ENCODE measurements at places on chromosomes 3 and 15. TPM values are rescaled to one million over a fixed set of nuclear protein-coding genes. Genes with fewer than 3 reads are reported as not detected.

Gene WNT5A
- 15.7 TPM for total RNA-seq

Gene TTC23
- 15.9 TPM for total RNA-seq

DNA sequence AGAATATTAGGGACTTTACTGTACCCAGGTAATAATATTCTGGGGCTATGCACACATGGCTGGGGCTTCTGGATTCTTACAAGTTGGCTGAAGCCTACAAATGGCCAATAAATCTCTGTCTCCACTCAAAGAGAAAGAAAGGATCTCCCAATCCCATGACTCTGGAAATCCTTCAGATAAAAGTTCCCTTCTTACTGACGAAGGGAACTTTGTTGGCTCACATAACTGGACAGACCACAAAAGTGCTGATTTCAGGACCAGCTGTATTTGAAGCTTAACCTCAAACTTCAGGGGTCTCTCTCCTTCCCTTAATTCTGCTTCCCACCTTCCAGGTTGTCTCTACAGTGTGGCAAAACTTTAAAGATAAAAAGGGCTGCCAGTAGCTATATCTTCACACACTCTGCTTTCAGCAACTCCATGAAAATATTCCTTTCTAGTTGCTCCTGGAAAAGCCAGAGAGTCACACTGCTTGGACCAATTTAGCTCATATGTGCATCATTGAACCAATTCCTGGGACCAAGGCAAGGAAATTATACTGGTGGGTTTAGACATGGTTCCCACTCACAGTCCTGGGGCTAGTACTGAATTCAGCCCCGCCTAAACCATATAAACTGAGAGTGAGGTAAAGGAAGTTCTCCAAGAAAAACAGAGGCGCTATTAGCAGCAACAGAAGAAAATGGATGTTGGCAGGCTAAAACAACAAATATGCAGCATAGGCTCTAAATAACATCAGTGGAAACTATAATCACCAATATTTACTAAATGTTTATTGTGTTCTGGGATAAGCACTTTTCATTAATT is 290.0 kb upstream of the GADL1 start:
- no peaks in the 10 kb centered on the region for H3K4me1 ChIP-seq
- H3K27me3 ChIP-seq, result no peaks in the 10 kb centered on the region
- H3K27ac ChIP-seq, result no peak overlapping the region
- no peaks in the 10 kb centered on the region for H3K36me3 ChIP-seq
- no peak for DNase-seq
- H3K4me3 ChIP-seq, result no peak overlapping the region

DNA sequence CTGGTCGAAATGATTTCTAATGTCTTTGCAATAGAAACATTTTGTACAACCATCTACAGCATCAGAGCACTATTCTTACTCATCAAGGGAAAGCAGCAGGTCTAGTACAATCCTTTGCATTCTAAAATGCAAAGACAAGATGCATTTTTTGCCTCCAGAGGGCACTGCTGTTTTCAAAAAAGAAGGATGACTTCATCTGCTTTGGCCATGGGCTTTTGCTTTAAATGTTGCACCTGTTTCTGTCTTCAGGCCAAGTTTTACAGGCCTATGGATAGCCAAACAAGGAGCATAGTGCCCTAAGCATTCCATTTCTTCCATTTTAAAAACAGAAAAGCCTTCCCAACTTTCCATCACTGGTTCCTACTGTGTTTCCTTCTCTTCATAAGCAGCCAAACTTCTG is 3.4 kb downstream of the PARP9 start:
- H3K27me3 ChIP-seq, result no peaks in the 10 kb centered on the region
- H3K27ac ChIP-seq, result no peak overlapping the region
- H3K36me3 ChIP-seq, result no peaks in the 10 kb centered on the region
- peak; percentile 77 for DNase-seq
- no peak overlapping the region for H3K4me3 ChIP-seq

DNA sequence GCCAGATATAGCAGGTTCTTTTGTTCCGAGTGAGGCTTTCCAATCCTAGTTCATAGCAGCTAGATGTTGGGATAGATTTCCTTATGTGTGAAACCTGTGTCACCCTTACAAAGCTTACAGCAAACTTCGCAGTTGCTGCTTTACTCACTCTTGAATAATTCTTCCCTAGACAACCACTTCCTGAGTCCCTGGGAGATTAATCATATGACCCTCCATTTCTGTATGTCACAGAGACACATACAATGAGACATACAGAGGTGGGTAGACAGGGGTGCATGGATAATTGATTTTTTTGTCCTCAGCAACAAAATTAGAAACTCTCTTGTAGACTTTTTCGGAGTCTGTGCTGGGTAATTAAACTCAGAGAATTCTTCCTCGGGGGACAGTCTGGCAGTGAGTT is 163.2 kb downstream of the NSUN3 start:
- H3K36me3 ChIP-seq, result no peaks in the 10 kb centered on the region
- DNase-seq, result peak; percentile 25
- no peak overlapping the region for H3K27ac ChIP-seq

DNA sequence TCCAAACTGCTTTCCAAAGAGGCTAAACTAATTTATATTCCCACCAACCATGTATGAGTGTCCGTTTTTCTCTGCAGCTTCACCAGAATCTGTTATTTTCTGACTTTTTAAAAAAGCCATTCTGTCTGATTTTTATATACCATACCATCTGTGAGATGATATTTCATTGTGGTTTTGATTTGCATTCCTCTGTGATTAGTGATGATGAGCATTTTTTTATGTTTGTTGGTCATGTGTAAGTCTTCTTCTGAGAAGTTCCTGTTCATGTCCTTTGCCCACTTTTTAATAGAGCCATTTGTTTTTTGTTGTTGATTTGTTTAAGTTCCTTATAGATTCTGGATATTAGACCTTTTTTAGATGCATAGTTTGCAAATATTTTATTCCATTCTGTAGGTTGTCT is 179.4 kb upstream of the ALCAM start:
- DNase-seq, result no peak
- no peak overlapping the region for H3K4me3 ChIP-seq
- no peak overlapping the region for H3K27ac ChIP-seq
- H3K36me3 ChIP-seq, result no peaks in the 10 kb centered on the region

DNA sequence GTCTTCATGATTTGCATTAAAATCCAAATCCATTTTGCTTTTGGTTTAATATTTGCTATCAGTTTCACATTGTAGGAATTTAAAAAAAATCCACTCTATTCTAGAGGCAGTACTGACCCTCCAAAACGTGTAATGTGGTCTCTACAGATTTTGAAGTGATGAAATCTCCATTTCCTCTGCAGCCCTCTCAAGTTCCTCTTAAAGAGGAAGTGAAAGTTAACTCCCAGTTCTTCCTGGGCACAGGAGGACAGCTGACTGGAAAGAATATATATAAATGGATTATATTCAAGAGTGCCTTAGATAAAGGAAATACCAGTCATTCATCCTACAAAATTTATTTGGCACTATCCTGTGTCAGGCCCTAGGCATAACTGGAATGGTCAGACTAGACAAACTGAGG is 83.5 kb upstream of the PLCL2 start:
- no peak overlapping the region for H3K4me3 ChIP-seq
- H3K27ac ChIP-seq, result no peak overlapping the region
- peaks cover 4% of the 10 kb centered on the region for H3K4me1 ChIP-seq
- no peaks in the 10 kb centered on the region for H3K36me3 ChIP-seq
- DNase-seq, result peak; percentile 24

GRCh38 chr3:193744048-193744821 is 151.2 kb downstream of the OPA1 start:
- H3K4me1 ChIP-seq, result peaks cover 20% of the 10 kb centered on the region
- DNase-seq, result no peak
- no peak overlapping the region for H3K4me3 ChIP-seq
- H3K27me3 ChIP-seq, result no peaks in the 10 kb centered on the region
- H3K27ac ChIP-seq, result peak overlapping the region; percentile 8

GRCh38 chr3:24332092-24332491 is 162.6 kb downstream of the THRB start:
- H3K36me3 ChIP-seq, result no peaks in the 10 kb centered on the region
- DNase-seq, result no peak
- no peak overlapping the region for H3K27ac ChIP-seq
- no peak overlapping the region for H3K4me3 ChIP-seq

- no peak overlapping the region for H3K4me3 ChIP-seq
- DNase-seq, result no peak
- no peaks in the 10 kb centered on the region for H3K36me3 ChIP-seq
- no peaks in the 10 kb centered on the region for H3K27me3 ChIP-seq
Measured at GRCh38 chr3:74263031-74263430, 351.4 kb downstream of the CNTN3 start.

- DNase-seq, result no peak
- no peak overlapping the region for H3K27ac ChIP-seq
- no peaks in the 10 kb centered on the region for H3K36me3 ChIP-seq
- H3K27me3 ChIP-seq, result no peaks in the 10 kb centered on the region
- H3K4me1 ChIP-seq, result no peaks in the 10 kb centered on the region
Measured at GRCh38 chr15:49530092-49530491, 90.5 kb downstream of the FAM227B start.

Measured in A673 (cell line).